Pulmonary artery endothelial cell (primary cell): ENCODE measurements at places on chromosomes 3 and 15. TPM values are rescaled to one million over a fixed set of nuclear protein-coding genes. Genes with fewer than 3 reads are reported as not detected.

DNA sequence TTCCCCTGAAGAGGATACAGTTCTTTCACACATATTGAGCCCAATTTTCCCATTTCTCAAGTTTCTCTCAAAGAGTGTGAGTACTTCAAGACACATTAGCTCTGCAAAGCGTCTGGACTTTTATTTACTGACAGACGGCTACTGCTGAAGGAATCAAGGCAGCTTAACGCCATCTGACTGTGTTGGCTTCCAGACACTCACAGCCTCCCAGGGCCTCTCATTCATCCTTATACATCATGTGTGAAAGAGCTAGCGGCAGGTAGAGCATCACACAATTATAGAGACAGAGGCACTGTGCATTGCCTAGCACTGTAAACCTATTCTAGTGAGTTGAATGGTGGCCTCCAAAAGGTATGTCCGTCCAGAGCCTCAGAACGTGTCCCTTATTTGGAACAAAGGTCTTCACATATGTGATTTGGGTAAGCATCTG, 284.1 kb upstream of the STT3B start:
- DNase-seq, result no peak

GRCh38 chr15:39453620-39454019, 127.3 kb upstream of the THBS1 start:
- no peak for DNase-seq

GRCh38 chr3:146581951-146582467, 23.1 kb downstream of the PLSCR5 start:
- no peak for DNase-seq

The GOLGA8O gene
- 0.20 and 0.53 TPM in 2 replicates for total RNA-seq

The GP5 gene
- 0.07 TPM in 2 replicates for total RNA-seq

The AP2M1 gene
- 413 and 506 TPM in 2 replicates for total RNA-seq
